ENCODE measurements at places on chromosomes 6 and 20.
A peak's percentile ranks its signal among the peaks of the same experiment; 100 is the strongest.

GRCh38 chr6:85449388-85449817 is 480 bp upstream of the NT5E start:
- peak; percentile 66 for DNase-seq

DNA sequence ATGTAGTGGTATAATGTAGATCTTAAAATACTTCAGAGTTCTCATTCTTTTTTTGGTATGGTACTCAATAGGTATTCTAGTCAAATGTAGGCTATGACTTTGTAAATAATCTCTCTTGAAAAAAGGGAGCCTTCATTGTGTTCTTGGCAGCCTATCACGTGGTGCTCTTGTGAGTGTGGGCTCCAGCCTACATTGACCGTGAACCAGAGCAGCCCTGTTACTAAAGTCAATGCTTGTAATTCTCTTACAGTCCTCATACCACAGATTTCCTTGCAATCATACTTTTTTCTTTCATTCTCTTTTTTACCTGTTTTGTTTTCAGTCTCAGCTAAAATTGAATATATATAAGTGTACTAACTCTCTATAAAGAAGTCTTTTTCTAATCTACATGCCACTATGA is 31.1 kb downstream of the ARID1B start:
- DNase-seq = no peak

DNA sequence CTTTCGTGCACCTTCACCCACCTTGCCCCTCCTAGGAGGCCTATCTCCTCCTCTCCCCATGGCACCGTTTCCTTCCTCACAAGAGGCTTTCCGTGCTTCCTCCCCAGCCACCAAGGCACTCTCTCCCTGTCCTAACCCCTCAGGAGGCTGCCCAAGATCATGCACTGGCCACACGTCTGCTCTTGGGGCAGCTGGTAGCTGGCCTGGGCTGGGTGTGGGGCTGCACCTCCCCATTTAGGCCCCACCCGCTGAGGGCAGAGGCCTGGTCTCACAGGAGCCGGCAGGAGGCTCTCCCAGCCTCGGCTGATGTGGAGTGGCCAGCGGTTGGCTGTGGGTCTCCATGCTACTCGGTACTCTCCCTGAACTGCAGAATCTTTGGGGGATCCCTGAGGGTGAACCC is 13.6 kb downstream of the NOL4L start:
- DNase-seq = no peak

DNA sequence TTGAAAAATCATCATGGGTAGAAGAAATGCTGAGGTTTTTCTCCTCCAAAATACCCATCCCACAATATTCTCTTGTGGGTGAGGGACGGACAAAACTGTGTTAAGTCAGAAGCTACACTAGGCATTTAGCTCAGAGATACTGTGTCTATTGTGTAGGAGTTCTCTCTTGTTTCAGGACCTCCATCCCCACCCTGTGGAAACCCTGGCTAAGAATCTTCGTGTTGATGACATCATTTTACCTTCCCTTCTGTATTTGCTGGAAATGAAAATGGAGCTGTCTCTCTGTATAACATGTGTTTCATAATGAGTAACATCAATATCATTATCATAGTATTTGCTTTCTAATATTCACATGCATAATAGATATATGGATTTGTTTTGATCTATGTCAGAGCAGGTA is 1193.0 kb upstream of the CITED2 start:
- no peak for DNase-seq

GRCh38 chr20:11880680-11881079 is 37.0 kb upstream of the BTBD3 start:
- DNase-seq = no peak

GRCh38 chr6:156511051-156511450 is 266.1 kb upstream of the ARID1B start:
- DNase-seq = no peak

DNA sequence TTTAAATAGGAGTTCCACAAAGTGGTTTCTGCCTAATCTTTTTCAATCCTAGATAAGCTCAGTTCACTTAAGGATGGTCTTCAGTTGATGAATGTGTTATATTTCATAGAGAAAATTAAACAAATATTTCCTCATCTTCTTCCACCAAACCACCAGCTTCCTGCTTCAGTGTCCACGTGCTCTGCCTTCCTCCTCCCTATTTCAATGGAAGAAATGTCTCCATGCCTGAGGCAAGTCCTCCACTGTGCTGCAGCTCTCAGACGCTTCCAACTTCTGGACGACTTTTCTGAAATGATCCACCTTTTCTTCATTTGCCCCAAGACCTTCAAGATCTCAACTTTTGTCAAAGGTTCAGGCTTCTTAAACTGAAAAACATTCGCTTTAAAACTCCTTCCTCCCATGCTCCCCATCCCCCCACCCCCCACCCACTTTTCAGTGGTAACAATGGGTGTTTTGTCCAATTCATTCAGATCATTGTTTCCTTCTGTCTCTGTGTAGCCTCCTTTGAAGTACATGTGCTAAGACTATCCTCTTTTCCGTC is 25.3 kb upstream of the FABP7 start:
- no peak for DNase-seq

DNA sequence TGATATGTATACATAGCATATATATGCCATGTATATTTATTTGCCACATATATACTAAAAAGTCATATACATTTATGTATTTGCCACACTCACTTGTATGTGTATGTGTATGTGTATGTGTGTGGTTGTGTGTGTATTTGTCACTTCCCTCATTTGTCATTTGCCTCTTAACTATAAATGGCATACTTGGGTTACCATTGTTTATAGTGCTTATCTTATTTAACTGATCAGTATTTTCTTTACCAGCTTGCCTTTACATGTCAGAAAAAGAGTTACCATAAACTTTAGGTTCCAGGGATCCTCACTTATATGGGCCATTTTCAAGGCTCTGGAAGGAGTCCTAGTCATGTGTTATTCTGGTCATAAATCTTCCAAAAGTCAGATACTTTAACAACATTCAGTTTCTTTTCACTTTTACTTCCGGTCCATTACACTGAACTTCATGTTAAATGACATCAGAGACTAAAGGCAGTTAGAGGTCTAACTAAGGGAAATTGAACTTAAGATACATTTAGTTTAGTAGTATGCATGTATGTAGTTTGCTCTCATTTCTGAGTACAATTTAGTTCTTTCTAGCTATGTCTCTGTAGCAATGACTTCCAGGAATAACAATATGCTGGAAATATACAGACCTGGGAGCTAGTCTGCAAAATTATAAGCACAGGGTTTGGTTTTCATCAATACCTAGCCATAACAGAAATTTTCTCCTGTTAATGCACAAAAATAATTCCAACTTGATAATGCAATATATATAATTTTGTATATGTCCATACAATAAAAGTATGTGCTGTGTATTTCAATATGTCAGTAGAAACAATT is 33.7 kb upstream of the HIVEP1 start:
- DNase-seq = no peak

DNA sequence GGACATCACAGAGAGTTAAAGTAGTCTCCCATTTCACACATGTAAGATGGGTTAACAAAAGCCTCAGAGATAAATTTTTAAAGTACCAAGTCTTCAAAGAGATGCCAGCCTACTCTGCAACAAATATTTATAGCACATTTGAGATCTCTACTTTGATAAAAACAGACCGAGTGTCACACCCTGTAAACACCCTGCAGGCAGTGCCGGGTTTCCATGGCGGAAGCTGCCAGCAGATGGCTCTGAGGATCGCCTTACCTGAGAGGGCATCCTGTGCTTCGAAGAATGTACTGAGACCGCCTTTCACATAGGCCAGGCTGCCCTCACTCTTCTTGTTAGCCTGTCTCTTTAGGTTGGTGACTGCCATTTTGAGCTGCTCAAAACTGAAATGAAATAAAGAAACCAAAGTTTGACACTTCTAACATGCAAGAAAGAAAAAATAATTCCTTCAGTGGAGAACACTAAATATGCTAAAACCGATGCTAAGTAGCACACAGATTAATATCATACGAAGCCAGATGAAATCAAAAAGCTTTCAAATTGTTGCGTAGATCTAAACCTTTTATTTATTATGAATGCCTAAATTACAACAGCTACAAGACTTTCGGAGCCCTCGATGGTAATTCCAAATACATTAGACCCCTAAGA is 39.3 kb downstream of the HUS1B start:
- DNase-seq = no peak

GRCh38 chr20:48953653-48954052 is 32.1 kb downstream of the ARFGEF2 start:
- no peak for DNase-seq

- DNase-seq = peak; percentile 64
These were observed 193.4 kb downstream of the BACH2 start for GRCh38 chr6:90103056-90103800.

GRCh38 chr6:151018911-151019782 is 153.6 kb downstream of the MTHFD1L start:
- no peak for DNase-seq

DNA sequence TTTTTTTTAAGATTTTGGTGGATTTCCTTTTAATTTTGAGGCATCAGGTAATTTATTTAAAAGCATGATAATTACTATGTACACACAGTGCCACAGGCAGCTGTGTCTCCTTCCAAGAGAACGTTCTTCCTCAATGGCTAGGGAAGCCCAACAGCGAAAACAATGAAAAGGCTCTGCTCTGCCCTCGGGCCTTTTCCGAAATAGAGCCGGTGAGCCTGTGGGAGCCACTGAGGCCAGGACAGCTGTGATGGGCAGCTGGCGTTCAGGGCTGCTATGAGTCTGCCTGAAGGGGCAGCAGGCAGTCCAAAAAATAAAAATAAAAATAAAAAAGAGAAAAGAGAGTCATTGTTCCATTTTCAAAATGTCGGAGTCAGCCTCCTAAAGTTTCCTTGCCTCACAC is 443.8 kb downstream of the KIF16B start:
- no peak for DNase-seq

- DNase-seq = no peak
These were observed 115.1 kb downstream of the ZMYND8 start for GRCh38 chr20:47241345-47241781.

- DNase-seq = no peak
These were observed 224.0 kb downstream of the EYA2 start for GRCh38 chr20:47118641-47119040.

DNA sequence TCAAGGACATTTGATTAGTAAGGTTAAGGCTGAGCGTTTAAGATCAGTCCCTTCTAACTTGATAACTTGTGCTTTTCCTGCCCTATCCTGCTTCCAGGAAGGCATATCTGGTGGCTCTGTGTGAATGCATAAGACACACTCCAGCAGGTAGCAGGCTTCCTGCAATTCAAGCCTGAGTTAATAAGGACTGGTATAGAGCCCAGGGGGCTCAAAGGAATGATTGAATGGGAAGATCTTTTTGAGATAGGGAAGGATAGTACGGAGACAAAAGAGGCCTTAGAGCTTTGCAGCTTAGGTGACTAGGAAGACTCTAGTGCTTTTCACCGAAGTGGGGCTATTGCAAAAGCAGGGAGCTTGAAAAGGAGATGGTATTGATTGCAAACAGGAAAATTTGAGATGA is 307.1 kb downstream of the GRIK2 start:
- DNase-seq = no peak

DNA sequence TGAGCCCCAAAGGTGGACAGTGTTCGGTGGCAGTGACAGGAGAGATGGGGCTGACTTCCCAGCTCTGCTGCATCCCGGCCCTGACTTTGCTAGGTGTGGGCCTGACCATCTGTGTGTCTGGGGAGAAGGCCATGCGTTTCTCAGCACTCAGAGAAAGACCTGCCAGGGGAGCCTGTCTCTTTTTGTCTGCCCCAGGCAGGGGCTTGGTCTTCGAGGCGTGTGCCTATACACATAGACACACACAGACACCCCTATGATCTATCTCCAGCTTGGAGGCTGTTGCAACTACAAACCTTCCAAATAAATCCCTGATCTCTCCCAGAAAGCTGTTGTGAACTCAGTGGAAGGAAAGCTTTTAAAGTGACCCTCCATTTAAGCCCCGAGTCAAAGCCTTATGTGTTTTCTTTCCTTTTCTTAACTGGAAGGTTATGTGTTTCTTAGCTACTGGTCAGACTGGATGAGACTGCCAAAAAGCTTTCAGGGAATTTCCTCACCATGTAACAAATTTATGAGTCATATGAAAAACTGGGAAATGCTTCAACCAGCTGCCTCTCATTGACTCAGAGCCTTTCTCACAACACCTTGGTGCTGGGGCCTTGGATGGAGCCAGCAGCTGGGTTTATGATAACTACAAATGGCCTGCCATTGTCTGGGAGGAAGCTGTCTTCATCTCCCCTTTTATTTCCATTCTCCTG is 102.6 kb downstream of the CDC5L start:
- no peak for DNase-seq

DNA sequence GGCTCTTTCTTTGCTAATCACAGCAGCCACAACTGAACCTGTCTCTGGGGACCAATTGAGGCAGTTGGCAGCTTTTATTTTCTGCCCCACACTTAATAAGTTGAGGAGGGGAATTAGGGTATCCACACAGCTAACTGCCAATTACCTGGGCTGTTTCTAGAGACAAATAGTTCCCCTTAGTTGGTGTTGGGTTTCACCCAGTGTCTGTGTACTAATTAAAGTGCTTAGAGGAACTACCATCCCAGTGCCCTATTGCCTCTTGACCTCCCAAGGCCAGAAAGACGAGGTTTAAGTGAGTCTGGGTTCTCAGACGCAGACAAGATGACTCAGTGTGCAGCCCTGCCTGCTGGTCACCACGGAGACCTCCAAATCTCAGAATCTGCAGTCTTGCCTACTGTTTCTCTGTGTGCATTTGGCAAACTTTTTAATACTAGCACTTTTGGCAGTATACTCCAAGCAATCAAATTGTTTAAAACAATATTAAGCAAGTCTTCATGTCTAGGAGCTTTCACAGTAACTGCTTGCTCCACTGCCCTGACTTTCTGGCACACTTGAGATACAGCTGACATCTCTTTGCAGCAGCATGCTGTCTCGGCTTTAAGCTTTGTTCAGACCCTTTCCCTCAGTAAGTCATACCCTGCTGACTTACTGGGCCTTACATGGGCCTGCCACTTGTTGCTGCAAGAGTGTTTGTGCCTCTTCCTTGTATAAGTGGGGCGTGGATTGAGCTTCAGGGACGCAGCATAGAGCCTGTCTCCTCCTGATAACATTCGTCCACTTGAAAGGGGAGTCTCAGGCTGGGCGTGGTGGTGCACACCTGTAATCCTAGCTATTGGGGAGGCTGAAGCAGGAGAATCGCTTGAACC is 31.9 kb downstream of the STK35 start:
- DNase-seq = no peak

GRCh38 chr20:59291740-59292383 is 8.5 kb upstream of the EDN3 start:
- DNase-seq = no peak
